ENCODE measurements at places on chromosomes 2 and 18. TPM values are rescaled to one million over a fixed set of nuclear protein-coding genes. Genes with fewer than 3 reads are reported as not detected.

DNA sequence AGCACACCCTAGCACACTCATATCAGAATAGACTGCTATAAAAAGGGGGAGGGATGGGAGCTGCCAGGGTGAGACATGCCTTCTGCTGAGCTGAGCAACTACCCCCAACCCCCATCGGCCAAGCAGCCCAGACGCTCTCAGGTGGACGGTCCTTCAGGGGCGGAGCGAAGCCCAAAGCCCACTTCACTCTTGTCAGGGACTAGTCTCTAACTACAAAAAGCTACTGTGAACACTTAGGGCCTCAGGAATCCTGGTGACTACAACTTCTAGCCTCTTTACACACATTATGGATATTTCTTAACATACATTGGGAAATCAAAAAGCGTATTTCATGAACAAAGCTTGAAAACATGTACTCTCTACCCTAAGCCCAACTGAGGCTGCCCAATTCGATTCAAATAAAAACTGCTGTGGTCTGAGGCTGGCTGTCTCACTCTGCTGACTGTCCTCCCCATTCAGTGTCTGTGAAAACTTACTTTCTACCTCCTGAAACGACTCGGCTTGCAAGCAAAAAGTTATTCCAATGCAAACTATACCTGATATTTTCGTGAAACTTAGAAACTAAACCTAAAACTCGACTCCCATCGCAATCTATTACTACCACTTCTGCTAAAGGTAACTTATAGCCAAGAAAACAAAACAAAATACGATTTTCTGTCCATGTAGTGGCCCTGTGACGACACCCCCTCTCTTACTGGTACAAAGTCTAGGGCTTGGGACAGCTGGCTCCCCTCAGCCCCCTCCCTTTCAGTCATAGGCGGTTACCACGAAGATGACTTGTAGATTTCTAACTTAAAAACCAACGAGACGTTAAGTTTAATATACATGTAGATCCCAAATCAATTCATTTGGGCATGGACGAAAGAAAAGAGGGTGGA, 1.2 kb downstream of the SERTAD2 start:
- DNase-seq: peak; percentile 70

GRCh38 chr2:36464006-36464721, 108.6 kb downstream of the CRIM1 start:
- DNase-seq: no peak

- no peak for DNase-seq
These were observed 4.4 kb upstream of the METTL21A start for GRCh38 chr2:207629553-207629952.

GRCh38 chr2:189285962-189286645, 106.5 kb upstream of the COL5A2 start:
- peak; percentile 89 for DNase-seq

DNA sequence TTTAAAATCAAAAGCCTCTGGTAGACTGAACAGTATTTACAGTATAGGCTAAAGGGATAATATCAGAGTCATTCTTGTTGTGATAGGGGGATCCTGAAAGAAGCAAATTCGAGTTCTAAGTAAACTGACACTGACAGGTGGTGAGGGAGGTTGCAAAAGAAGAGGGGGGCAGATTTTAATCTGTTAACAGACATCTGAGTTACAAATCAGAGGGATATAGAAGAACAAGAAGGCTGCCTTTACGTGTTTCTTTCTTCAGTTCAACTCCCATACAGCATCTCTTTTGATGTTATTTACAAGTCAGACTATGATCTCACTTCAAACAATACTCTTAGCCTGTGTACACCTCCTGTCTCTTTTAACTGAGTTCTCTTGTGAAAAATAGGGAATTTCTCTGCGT, 16.3 kb upstream of the ITGA4 start:
- no peak for DNase-seq

The DSG3 gene
- 688 TPM for total RNA-seq

Measured in bronchial epithelial cell (primary cell).